HEK293T (cell line): ENCODE measurements at places on chromosomes 6 and 20.

DNA sequence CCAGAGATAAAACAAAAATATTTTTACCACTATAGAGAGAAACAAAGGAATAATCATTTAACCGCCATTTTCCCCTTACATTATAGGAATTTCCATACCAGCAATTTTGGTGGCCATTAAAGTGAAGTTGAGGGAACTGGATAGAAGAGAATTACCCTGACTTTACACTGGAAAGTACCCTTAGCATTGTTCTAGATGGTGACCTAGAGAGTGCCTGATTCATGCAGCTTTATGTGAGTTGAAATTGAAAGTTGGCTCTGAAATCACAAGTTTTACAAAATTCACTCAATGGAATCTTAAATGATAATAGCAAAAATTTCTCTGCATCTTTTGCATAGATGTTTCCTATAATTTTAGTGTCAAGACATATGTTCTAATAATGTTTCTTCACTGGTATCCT is 55.7 kb upstream of the PREP start:
- DNase-seq = no peak

DNA sequence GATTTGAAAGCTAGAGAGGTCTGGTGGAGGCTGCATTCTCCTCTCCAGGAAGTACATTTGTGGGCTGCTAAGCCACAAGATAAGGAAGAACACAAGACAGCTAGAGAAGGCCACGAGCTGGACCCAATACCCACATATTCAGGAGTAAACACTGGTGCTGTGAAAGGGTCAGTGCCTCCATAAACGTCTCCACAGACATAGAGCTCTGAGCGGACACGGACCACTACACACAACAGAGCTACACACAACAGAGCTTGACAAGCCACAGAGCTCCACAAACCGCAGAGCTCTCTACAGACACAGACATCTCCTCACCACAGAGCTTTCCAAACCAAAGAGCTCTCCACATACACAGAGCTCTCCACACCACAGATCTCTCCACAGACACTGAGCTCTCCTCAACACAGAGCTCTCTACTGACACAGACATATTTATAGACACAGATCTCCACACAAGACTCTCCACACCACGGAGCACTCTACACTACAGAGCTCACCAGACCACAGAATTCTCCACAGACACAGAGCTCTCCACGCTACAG is 51.9 kb downstream of the ERMARD start:
- no peak for DNase-seq

DNA sequence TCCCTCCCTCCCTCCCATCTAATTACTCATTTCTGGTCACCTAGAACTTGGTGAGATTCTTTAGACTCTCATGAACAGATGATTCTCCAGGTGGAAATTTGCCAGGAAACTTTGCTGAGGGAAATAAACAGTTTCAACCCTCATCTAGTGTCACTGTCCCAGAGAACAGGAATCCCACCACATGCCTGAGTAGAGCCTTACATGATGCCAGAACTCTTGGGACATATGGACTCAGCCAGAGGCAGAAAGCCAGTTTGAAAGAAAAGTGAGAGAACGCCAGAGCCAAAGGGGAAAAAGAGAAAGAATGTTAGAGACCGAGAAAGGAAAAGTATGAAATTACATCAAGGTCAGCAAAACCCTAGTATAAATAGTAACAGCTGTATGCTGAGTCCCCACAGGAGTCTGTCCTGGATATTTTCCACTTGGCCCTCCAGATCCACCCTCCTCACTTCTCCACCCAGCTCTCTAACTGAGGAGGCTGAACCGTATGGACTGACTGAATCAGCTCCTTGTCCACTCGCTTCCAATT is 127.5 kb upstream of the COL21A1 start:
- DNase-seq = no peak

- no peak for DNase-seq
Measured at GRCh38 chr6:128062882-128063603, 162.2 kb upstream of the THEMIS start.
